ENCODE measurements at places on chromosomes 3 and 15. TPM values are rescaled to one million over a fixed set of nuclear protein-coding genes. Genes with fewer than 3 reads are reported as not detected.

GP5 gene
- total RNA-seq, result 0.15 TPM

CA12 gene
- 20.3 TPM for total RNA-seq

DNA sequence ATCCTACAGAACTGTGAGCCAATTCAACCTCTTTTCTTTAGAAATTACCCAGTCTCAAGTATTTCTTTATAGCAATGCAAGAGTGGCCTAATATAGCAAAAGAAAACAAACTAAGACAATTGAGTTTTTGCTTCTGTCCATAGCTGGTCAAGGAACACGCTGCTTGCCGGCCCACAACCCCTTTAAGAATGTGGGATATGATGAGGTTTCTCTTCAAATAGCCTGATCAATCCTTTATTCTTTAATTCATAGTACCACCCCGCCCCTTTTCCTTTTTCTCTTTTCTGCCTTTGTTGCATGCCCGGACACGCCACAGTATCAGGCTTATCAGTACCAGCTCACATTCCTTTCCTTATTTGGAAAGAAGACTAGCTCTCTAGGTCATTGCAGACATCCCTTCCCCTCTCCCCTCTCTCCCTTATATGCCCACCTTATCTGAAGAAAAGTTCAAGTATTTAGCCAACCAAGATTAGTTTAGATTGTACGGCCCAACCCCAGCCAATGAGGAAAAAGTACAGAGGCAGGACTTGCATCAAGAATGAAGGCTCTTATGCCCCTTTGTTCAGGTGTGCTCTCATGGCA lies 404.5 kb downstream of the OCA2 start:
- no peaks in the 10 kb centered on the region for H3K27me3 ChIP-seq
- no peaks in the 10 kb centered on the region for H3K36me3 ChIP-seq

DNA sequence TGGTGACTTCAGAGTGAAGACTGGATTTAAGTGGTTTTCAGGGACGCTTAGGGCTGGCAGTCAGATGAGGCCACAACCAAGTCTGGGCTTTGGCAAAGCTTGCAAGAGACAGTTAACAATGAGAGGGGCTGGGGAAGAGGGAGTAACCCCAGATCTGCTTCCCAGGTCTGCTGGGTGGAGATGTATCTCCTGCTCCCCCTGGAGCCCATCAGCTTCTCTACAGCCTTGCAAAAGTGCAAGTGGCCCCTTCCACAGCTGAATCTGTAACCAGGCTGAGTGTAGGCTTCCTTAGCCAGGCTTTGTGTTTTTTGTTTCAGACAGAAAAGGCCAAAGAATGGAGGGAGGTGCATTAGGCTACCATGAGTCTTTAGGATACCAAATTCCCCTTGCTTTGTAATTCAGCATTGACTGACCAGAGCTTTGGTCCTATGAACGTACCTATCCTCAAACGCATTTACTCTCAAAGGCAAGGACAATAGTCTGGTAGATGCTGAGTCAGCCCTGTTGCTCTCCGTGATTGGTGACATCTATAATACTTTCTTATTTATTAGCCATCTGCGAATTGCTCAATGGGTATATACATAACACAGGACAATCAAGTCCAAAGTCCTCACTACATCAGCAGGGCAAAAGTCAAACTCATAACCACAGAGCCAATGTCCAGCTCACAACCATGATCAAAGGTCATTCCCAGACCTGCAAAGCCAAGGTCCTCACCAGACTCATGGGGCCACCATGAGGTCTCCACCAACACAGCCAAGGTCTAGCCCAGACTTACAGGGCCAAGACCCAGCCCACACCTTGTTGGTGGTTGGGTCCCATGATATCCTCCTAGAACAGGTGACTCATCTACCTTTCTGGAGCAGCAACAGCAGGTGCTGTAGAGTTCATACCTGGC lies 17.1 kb downstream of the CCDC13 start:
- peaks cover 3% of the 10 kb centered on the region for H3K4me1 ChIP-seq
- peaks cover 5% of the 10 kb centered on the region for H3K36me3 ChIP-seq
- peak; percentile 31 for DNase-seq
- no peaks in the 10 kb centered on the region for H3K27me3 ChIP-seq

DNA sequence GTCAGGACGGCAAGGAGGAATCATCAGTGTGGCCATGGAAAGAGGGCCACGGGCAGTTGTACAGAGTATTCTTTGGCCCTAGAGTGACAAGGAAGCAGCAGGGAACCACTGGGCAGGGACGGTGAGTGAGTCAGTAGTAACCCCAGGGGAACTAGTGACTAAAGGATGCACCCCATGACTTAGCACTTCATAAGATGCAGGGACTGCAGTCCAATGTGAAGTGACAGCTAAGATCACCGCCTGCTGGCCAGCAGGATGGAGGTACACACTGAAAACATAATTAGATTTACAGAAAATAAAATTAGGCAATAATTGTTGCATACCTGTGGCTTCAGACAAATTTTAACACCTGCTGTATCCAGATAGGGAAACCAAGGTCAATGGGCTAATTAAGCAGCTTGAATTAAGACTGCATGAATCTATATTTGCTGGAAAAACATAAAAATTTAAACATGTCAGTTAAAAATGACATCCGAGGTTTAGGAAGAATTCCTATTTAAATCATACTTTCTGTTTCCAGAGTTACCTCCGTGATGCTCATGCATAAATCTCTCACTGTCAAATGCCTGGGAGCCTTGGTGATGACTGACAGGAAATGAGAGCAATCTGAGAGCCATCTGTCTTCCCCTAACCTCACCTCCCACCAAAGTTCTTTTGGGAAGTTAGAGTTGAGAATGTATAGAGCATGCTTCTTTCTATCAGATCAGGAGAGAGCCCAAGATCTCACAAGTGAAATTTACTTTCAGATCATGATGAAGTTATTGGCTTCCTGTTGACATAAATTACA lies 56.5 kb downstream of the DCLK3 start:
- no peaks in the 10 kb centered on the region for H3K36me3 ChIP-seq
- no peak overlapping the region for H3K4me3 ChIP-seq
- H3K4me1 ChIP-seq, result peaks cover 6% of the 10 kb centered on the region
- DNase-seq, result peak; percentile 76
- no peak overlapping the region for H3K27ac ChIP-seq

- DNase-seq, result no peak
- H3K27me3 ChIP-seq, result no peaks in the 10 kb centered on the region
- no peak overlapping the region for H3K27ac ChIP-seq
- peaks cover 5% of the 10 kb centered on the region for H3K4me1 ChIP-seq
These were observed 33.4 kb downstream of the CLDN1 start for GRCh38 chr3:190288836-190289235.

GRCh38 chr3:175941352-175941751 lies 1082.2 kb downstream of the NAALADL2 start:
- no peaks in the 10 kb centered on the region for H3K27me3 ChIP-seq
- DNase-seq, result no peak
- H3K4me3 ChIP-seq, result no peak overlapping the region
- H3K4me1 ChIP-seq, result no peaks in the 10 kb centered on the region
